Left lung (tissue), 14 donors: ENCODE measurements at places on chromosomes 1 and 21. TPM values are rescaled to one million over a fixed set of nuclear protein-coding genes. Genes with fewer than 3 reads are reported as not detected.

DNA sequence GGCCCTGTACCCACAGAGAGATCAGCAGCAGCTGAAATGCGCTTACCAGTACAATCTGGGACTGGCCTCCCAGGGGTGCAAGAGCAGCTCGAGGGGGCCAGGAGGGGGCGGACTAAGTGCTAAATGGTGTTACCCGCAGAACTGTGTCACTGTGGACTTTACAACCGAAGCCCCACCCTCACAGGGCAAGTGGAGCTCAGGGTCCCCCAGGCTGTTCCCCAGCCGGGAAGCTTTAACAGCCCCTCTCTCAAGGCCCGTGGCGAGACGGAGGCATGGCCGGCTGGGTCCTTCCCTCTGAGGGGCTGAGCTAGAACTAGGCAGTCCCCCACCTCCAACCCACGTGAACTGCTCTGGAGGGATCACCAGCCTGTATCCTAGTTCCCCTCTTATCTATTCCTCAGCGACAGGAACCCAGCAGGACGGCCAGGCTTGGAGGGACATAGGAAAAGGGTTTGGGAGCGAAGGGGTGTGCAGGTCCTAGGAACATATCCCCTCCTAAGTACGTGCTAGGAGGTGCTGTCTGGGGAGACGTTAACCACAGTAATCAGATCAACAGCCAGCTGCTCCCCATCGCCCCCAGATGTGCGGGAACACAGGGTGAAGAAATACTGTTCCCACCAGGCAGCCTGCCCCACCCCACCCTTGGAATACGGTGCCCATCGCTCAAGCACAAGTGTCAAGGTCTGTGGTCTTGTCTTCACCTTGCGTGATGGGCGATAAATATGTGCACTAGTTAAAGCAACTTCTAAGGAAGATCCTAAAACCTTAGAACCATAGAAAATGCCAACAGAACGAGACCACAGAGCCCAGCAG lies 24.4 kb downstream of the ZBTB17 start:
- no peak for DNase-seq

DNA sequence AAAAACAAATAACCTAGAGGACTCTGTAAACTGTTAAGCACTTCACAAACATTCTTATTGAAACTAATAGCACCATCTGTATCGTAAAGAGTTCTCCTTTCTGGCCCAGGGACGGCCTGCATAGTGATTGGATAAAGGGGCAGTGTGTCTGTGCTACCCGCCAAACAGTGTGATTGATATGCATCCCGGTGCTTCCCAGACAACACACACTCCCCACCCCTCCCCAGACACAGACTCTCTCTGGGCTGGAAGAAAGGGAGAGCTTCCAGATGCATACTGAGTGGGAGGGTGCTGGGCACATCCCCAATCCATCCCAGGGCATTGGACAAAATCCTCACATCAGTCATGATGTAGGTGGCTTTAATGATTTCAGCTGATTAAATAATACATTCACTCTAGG lies 3.7 kb downstream of the HSD11B1 start:
- no peak for DNase-seq

GRCh38 chr1:175878775-175879174 lies 135.4 kb upstream of the TNR start:
- DNase-seq, result no peak

GRCh38 chr1:56459260-56459659 lies 120.1 kb downstream of the PLPP3 start:
- DNase-seq, result no peak

Gene KCNT2
- total RNA-seq, result 5.1 TPM

Gene XKR8
- total RNA-seq, result 10.3 TPM

Gene TNFRSF8
- 0.99 TPM for total RNA-seq

Gene FAM131C
- total RNA-seq, result not detected

Gene WASF2
- total RNA-seq, result 138 TPM
